Renal cortical epithelial cell (primary cell): ENCODE measurements at places on chromosomes 6 and 20.

DNA sequence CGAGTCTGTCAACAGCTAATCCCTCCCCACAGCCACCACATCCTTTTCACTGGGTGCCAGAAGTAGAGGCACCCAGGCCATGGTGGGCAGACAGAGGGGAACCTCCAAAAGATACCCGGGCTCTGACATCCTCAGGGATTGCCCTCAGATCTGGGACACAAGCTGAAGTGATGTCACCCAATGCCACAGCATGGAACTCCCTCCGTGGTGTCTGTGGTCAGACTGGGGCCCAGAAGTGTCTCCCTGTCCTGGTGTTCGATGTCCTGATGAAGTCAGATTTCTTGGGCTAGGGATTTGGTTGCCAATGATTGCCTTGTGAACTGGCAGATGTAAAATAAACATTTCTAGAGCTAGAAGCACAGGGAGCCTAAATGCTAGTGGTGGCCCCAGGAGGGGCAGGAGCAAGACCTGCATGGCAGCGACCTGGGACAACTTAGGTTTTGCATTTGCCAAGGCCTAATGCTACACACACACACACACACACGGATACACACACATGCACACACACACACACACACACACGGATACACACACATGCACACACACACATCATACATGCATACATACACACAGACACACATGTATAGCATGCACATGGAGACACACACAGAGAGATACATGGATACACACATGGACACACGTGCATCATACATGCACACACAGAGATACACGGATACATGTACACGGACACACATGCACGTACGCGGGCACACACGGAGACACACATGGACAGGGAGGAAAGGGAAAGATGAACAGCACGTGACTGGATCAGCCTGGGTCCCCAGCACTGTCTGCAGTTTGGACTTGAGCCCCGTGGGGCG is 221.0 kb downstream of the NFATC2 start:
- DNase-seq, result no peak

DNA sequence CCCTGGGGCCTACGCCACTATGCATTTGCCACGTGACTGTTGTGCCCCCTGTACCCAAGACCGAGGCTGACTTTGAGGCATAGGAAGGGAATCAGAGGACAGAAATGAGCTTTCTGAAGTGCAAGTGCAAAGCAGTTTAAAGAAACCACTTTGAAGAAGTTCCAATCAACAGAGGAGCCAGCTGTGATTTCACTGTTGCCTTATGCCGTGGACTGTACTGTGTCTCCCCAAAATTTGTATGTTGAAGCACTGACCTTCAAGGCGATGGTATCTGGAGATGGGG is 111.1 kb downstream of the JPH2 start:
- no peak for DNase-seq

DNA sequence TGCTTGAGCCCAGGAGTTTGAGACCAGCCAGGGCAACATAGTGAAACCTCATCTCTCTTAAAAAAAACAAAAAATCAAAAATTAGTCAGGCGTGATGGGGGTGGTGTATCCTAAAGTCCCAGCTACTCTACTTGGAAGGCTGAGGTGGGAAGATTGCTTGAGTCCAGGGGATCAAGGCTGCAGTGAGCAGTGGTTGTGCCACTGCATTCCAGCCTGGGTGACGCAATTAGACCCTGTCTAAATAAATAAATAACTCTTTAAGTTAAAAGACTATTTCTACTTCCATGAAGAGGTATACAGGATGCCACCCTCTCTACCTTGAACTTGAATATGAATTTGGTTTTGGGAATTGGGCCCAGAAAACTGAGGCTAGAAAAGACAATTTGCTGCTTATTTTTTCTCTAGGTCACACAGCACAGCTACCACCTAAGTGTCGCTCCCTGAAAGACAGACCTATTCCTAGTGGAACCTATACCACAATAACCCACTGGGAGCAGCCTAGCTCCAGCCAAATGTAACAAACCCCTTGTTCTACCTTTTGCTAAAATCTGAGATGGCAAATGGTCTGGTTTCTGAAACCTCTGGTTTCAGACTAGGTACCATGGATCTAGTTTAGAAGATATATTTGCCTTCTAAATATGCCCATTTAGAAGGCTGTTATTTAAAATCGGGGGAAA is 35.2 kb downstream of the HMGCLL1 start:
- DNase-seq, result no peak

- DNase-seq, result no peak
Measured at GRCh38 chr6:93454533-93454932, 35.2 kb upstream of the EPHA7 start.

DNA sequence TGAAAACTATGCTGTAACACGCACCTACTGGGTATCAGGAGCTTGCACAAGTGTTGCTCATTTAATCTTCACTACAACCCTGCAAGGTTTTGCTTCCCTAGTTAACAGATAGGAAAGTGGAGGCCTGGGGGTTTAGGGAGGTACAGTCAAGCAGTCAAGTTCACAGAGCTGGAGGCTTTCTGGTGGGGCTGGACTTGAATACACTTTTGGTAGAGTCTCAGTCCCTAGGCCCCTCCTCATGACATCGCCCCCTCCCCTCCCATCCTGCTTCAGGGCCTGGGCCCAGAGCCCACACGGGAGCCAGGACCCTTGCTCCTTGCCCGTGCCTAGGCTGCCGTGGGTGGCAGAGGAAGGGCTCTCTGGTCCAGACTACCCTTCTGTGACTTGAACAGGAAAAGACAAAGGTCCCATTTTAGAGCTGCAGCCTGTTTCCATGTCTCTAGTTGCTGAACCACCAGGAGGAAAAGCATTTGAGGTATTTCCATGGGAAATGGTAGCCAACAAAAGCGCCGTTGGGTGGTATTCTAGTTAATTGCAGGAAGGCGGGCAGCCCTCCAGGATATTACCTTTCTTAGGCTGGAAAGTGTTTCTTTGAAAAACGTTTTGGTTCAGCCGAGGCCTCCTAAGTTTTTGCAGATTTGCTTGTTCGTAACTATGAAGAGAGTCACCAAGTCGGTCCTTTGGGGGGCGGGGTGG is 84.9 kb downstream of the CDC5L start:
- DNase-seq, result no peak

- DNase-seq, result peak; percentile 41
Measured at GRCh38 chr6:148177589-148178233, 164.9 kb upstream of the SASH1 start.

GRCh38 chr6:152637296-152638047 is at the start of gene SYNE1:
Gene SYNE1, minus strand, starts transcription at chr6:152637362. Its CDS starts 9,031 bp downstream, at chr6:152628331.
- peak; percentile 21 for DNase-seq
